ENCODE measurements at places on chromosomes 1 and 21.

DNA sequence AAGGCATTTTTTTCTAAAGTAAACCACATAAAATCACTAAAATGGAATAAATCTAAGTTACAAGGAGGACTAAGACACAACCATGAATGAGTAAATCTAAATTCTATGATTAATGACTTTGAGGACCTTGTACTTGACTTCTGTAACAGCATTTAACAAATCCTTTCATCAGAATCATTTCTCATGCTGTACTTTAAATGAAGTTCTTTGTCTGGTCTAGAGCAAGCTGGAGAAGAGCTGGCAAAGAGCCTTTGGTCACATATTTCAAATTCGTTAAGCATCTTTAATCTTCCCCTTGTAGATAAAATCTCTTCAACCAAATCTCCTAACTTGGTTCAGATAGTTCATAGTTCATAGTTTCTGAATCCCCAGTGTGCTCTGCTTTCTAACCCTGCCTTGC lies 405.4 kb downstream of the PTPRC start:
- no peaks in the 10 kb centered on the region for H3K36me3 ChIP-seq
- DNase-seq: no peak
- H3K4me3 ChIP-seq: no peak overlapping the region
- H3K27me3 ChIP-seq: no peaks in the 10 kb centered on the region
- H3K4me1 ChIP-seq: no peaks in the 10 kb centered on the region

DNA sequence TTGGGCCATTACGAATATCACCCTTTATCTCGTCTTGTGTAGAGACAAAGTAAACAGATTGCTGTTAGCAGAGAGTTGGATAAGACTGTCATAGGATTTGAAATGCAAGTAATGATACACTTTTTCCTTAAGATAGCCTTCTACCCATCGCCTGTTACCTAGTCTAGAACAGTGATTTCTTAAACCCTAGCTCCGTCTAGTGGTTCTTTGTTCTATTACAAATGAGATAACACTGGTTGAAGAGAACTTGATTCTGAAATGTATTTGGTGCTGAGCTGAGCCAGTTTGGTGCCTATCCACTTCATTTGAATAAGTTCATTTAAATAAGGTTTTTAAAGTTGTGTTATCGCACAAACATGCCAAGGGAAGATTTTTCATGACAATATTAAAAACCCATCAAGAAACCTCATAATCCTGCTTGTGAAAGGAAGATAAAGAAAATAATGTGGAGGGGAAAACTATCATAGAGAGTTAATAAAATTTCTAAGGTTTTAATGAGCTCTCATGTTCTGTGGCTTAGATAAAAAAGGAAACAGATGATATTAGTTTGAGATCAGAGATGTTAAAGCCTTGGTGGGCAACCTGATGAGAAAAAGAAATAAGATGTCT lies 1.5 kb upstream of the KCNH1 start:
- peaks cover 6% of the 10 kb centered on the region for H3K4me1 ChIP-seq
- no peak overlapping the region for H3K27ac ChIP-seq
- H3K4me3 ChIP-seq: no peak overlapping the region
- H3K36me3 ChIP-seq: no peaks in the 10 kb centered on the region
- peaks cover 34% of the 10 kb centered on the region for H3K27me3 ChIP-seq

- H3K36me3 ChIP-seq: no peaks in the 10 kb centered on the region
- H3K4me1 ChIP-seq: peaks cover 4% of the 10 kb centered on the region
- no peak overlapping the region for H3K4me3 ChIP-seq
- no peaks in the 10 kb centered on the region for H3K27me3 ChIP-seq
- DNase-seq: peak; percentile 57
- H3K27ac ChIP-seq: no peak overlapping the region
Observed at GRCh38 chr1:205373022-205373797, 16.5 kb upstream of the KLHDC8A start.

GRCh38 chr1:34844252-34844634 lies 15.3 kb downstream of the SMIM12 start:
- H3K4me1 ChIP-seq: peaks cover 58% of the 10 kb centered on the region
- H3K27ac ChIP-seq: peak overlapping the region; percentile 98
- peak overlapping the region; percentile 61 for H3K4me3 ChIP-seq
- H3K27me3 ChIP-seq: no peaks in the 10 kb centered on the region
- peaks cover 2% of the 10 kb centered on the region for H3K36me3 ChIP-seq
- peak; percentile 81 for DNase-seq

DNA sequence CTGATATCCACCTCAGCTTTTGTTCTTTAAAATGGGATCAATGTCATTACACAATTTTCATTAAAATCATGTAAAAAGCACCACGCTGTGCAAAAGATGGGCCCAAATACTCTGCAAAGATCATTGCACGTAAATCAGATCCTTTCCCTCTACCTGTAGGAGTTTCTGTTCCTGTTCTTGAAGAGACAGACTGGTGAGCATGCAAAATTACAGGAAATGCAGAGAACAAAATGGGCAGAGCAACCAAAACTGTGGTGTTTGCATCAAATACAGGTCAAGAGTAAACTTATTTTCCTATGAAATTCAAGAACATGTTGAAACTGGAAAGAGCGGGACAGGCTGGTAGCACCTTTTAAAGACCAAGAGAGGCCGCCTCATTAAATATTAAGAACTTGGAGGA lies 294.9 kb upstream of the ADGRL2 start:
- H3K4me1 ChIP-seq: peaks cover 2% of the 10 kb centered on the region
- peaks cover 6% of the 10 kb centered on the region for H3K27me3 ChIP-seq
- H3K36me3 ChIP-seq: no peaks in the 10 kb centered on the region
- DNase-seq: no peak
- H3K27ac ChIP-seq: no peak overlapping the region

GRCh38 chr1:78980511-78980910 lies 26.0 kb downstream of the ADGRL4 start:
- no peaks in the 10 kb centered on the region for H3K27me3 ChIP-seq
- H3K4me1 ChIP-seq: no peaks in the 10 kb centered on the region
- H3K4me3 ChIP-seq: no peak overlapping the region
- no peaks in the 10 kb centered on the region for H3K36me3 ChIP-seq
- H3K27ac ChIP-seq: no peak overlapping the region

GRCh38 chr21:28675331-28676041 lies 317.2 kb downstream of the LTN1 start:
- H3K27ac ChIP-seq: no peak overlapping the region
- no peak for DNase-seq
- no peaks in the 10 kb centered on the region for H3K4me1 ChIP-seq
- no peaks in the 10 kb centered on the region for H3K36me3 ChIP-seq
- H3K27me3 ChIP-seq: no peaks in the 10 kb centered on the region

- no peaks in the 10 kb centered on the region for H3K27me3 ChIP-seq
- no peak overlapping the region for H3K4me3 ChIP-seq
- peak; percentile 38 for DNase-seq
- peaks cover 7% of the 10 kb centered on the region for H3K4me1 ChIP-seq
- no peak overlapping the region for H3K27ac ChIP-seq
Observed at GRCh38 chr1:204863024-204863423, 7.6 kb upstream of the NFASC start.

- no peak overlapping the region for H3K27ac ChIP-seq
- peaks cover 22% of the 10 kb centered on the region for H3K4me1 ChIP-seq
Observed at GRCh38 chr1:58883037-58883887, 99.4 kb upstream of the JUN start.

DNA sequence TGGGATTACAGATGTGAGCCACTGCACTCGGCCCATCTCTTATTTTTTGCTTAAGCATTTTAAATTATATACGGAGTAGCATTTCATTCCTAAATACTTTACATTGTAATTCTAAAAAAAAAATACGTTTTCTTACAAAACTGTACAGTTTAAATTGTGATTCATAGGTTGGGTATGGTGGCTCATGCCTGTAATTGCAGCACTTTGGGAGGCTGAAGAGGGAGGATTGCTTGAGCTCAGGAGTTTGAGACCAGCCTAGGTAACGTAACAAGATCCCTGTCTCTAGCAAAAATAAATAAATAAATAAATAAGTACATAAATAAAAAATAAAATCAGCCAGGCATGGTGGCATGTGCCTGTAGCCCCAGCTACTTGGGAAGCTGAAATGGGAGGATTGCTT lies 24.6 kb downstream of the TBCE start:
- H3K27ac ChIP-seq: no peak overlapping the region
- DNase-seq: no peak
- no peaks in the 10 kb centered on the region for H3K27me3 ChIP-seq
